ENCODE measurements at places on chromosomes 7 and 10.

GRCh38 chr7:127620406-127621233, 2.7 kb upstream of the PAX4 start:
- DNase-seq: no peak

DNA sequence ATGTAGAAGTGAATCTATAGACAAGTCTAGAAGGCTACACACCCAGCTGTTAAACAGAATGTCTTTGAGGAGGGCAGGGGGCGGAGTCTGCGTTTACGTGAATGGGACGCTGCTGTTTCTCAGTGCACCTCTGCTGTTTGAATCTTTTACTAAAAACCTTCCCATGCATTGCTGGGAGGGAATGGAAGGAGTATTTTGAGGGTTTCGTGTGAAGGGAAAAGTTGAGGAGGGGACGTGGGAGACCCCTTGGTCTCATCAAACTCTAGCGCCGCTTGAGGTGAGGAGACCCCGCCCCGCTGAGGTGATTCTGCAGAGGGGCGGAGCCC, 492 bp upstream of the VCL start:
- DNase-seq: peak; percentile 84

GRCh38 chr10:63166742-63167258, 33.7 kb downstream of the NRBF2 start:
- no peak for DNase-seq

- DNase-seq: no peak
These were observed 57.6 kb downstream of the TSPAN15 start for GRCh38 chr10:69508738-69509340.

DNA sequence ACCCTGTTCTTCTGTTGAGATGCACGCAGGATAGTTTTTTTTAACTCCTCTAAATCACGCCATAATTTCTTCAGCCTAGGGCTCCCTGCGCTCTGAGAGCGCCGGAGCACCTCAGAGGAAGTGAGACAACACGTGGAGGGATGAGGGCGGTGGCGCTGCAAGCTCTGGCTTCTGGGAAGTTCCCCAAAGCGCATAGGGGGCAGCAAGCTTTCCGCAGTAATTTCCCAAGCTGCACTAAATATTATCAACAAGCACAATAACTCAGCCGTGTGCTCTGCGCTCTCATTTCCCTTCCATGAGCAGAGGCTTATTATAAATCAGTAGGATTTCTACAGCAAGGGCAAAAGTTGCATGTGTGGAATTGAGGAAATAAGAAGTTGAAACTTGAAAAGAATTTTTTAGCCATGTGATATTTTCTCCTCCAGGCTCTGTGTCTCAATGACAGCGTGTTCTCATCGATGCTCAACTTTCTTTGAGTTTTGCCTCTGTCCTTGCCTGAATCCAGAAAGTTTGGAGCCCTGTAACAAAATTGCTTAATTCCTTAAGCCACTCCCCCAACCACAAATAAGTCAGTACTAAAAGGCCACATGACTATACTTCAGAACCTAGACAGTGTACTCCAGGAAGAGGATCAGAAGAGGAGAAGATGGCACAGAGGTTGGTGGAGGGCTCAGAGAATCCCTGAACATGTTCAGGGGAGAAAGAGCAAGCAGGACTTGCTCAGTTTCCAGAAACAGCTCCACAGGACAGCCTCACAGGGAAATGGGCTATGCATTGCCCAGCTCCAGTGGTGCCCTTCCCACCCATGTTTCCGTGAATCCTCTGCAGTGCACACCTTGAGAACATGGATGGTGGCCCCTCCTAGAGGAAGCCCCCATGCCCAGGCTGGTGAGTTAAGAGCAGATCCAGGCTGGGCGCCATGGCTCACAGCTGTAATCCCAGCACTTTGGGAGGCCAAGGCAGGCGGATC, 221.5 kb upstream of the GHITM start:
- DNase-seq: no peak

DNA sequence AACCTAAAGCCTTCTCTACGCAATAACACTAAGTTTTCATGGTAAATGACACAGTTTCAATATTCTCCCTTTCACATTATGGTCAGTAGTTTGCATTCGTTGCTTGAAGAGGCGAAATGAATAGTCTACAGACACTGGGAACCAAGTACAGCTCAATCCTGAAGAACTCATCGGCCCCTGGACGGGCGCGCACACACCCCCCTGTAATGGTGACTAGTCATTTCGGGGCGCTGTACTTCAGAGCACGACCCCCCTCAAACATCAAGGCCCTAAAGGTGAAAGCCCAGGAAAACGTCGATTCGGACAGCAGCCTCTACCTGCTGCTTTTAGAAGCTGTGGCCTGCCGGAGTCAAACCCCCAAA, 1.0 kb downstream of the NT5C2 start:
- DNase-seq: no peak

DNA sequence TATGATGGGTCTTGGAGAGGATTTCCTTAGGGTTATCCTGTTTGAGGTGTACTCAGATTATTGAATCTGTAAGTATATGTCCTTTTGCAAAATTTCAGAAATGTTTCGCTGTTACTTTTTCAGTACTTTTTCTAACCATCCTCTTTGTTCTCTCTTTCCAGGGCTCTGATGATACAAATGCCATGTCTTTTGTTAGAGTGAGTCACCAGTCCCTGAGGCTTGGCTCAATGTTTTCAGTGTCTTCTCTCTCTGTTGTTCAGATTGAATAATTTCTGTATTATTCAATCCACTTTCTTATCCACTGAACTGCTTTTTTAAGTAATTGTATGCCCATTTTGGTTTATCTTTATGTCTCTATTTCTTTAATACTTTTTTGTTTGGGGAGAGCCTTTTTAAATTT, 449.4 kb downstream of the TNS3 start:
- DNase-seq: no peak

- no peak for DNase-seq
These were observed 26.5 kb downstream of the MDH2 start for GRCh38 chr7:76074306-76074971.
